NCI-H1417 (cell line): ENCODE measurements at places on chromosomes 7 and 10.
A peak's percentile ranks its signal among the peaks of the same experiment; 100 is the strongest.

- DNase-seq = no peak
Measured at GRCh38 chr10:47367646-47368045, 16.4 kb downstream of the ZNF488 start.

- DNase-seq = no peak
Measured at GRCh38 chr10:128187788-128188185, 61.6 kb upstream of the MKI67 start.

DNA sequence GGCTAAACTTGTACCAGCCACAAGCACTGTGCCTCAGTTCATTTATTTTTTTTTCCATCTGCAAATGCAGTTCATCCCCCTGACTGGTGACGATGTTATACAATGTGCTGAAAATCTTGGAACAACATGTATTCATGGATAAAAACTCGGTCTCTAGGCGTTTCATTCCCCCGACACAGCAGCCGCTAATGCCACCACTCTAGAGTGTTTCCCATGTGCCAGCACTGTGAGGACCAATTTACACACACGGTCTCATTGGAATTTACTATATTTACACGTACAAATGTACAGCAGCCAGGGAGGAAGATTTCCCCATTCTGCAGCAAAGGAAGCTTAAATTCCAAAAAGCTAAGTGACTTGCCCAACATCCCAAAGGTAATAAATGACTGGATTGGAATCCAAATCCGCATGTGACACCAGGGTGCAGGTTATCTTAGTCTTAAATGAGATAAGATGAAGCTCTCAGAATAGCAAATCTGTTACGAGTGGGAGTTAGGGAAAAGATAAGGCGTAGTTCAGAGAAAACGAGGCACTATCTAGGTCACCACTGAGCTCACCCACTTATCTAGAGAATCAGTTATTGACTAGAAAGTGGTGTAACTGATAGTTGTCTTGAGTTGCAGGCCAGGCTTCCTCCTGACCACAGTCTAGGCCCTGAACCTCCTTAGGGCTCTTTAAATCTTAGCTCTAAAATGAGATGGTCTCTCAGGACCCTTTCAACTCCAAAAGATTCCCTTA lies 36.7 kb downstream of the FAM107B start:
- DNase-seq = no peak

- no peak for DNase-seq
Measured at GRCh38 chr7:43456200-43456599, 126.7 kb upstream of the STK17A start.

GRCh38 chr10:106981452-106982075 lies 182.9 kb downstream of the SORCS1 start:
- no peak for DNase-seq

- DNase-seq = no peak
Measured at GRCh38 chr10:99656199-99657064, 2.9 kb upstream of the ENTPD7 start.

DNA sequence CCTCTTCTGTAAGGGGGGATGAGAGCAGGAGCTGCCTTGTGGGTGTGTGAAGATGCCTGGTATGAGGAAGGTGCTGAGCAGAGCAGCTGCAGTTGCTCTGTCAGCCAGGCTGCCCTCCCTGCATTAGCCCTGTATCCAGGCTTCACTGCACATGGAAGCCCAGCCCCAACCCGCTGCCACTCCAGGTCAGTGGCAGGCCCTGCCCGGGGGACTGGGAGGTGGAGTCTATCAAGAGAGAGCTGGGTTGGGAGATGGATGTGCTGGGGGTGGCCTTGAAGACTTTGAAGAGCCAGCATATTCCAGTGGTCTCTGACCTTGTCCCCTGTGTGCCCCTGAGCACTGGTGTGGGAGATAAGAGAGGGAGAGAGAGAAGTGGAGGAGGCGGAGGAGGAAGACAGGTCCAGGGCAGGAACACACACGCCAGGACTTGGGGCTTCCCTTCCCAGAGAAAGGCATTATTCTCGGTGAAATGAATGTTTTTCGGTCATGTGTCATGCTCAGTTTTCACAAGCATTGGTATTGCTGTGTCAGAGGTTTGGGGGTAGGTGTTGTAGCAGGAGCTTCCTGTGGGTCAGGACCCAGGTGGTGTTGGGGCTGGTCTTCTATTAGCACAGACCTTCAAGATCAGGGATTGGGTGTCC lies 2.6 kb downstream of the PPIF start:
- DNase-seq = no peak

- DNase-seq = no peak
Measured at GRCh38 chr10:124143721-124144120, 50.3 kb upstream of the CHST15 start.

DNA sequence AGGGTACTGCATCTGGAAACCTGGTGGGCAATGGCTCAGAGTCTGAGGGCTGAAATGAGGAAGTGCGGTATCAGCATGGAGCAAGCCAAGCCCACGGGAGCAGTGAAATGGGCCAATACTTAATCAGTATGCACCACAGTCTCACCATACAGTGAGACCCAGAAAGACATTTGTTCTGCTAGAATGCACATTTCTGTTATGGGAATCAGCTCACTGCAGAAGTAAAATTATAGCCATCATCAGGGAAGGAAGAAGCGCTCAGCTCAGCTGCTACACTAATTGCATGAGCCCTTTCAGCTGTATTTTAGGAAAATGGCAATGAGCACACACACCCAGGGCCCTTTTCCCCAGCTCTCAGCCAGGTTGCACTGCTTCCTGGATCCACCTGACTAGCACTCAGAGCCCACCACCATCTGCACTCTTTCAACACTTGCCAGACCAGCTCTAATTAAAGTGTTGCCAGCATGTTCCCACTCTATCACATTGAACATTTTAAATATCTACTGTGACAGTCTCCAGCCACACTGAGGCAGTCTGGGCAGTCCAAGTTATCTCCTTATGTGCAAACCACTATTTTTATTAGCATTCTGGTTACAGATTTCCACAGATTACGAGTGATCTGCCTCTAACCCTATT lies 44.2 kb upstream of the PIK3AP1 start:
- DNase-seq = no peak

DNA sequence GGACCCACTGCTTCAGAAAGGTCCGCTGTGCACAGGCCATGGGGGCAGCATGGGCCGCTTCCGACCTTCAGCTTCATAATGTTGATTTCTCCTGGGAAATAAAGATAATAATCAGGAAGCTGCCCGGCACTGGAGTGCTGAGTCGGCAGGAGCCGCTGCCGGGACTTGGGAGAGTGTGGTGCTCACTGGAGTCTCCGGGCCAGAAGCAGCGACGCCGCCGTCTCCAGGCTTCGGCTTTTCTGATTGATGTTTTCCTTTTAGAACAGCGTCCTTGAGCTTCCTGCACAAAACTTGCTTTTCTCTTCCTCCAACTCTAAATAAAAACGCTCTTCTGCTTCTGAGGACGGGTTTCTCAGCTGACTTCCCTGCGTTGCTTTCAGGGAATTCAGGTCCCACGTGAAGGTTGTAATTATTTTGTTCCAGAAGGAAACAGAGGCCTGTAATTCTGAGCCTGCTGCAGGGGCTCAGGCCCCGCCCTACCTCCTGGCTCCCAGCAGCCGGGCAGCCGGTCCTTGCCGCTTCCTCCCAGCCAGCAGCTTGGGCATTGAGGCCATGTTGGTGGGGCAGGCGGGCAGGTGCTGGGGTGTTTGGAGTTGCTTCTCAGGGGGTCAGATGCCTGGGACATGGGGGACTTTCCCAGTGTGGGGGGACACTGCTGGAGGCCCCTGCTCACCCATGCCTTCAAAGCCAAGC lies 14.7 kb downstream of the PWWP2B start:
- peak; percentile 71 for DNase-seq

GRCh38 chr7:107843184-107843583 lies 40.2 kb upstream of the SLC26A3 start:
- no peak for DNase-seq

GRCh38 chr10:117626228-117626627 lies 83.7 kb downstream of the EMX2 start:
- DNase-seq = no peak

GRCh38 chr10:77179015-77179695 lies 458.5 kb downstream of the KCNMA1 start:
- DNase-seq = no peak

DNA sequence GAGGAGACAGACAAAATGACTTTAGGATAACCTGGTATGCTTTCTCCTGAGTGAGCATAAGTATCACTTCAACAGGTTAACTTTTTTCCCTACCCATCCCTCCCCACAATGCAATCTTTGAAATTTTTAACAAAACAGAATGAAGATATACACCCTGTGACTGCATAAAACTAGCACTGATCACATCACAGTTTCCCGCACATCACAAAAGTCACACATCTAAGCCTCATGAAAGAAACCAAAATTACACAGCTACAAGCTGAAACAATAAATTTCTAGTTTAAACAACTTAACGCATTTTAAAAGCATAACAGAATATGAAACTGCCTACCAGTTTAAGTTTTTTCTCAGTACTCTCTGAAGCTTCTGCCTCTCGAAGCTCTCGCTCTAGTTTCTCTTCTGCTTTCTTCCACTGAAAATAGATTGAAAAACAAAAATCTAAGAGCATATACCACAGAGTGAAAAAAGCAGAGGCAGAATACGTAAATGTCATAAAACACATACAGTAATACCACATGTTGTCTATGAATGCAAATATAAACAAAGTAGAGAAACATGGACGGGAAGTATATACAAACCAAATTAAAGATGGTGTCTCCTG lies 18.1 kb downstream of the NOC3L start:
- no peak for DNase-seq

GRCh38 chr10:70856454-70856853 lies 31.9 kb downstream of the PCBD1 start:
- no peak for DNase-seq

DNA sequence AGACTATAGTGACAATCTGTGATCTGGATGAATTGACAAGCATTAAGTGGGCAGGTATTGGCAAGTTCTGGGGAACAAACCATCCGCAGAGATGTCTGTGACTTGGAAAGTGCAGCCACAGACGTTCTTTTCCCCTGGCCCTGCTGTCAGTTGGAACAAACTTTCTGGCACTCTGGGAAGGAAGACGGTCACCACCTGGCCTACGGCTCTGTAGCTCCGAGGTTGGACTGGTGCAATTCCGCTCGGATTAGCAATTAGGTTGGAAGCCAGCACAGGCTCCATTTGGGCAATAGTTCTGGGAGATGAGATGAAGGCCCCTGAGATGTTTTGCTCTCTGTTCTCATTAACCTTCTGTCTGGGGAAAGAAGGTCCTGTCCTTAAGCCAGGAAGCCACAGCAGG lies 437.5 kb downstream of the CALN1 start:
- DNase-seq = no peak

- no peak for DNase-seq
Measured at GRCh38 chr10:34701194-34701593, 113.9 kb downstream of the PARD3 start.

DNA sequence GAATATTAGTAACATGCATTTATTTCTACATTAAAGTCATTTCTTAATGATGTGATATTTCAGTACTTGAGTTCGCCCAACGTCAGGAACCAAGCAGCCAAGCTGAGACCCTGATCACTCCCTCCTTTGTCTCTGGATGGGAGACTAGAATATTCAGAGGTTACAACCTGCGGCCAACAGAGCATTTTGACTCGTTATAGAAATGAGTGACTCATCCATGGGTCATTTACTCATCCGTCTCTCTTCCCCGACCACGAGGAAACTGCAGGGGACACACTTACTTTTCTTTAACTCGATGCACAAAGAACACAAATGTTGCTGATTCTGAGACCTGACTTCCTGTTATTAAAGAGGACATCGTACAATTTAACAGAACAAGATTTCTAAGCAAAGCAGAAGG lies 343.3 kb downstream of the FRMD4A start:
- peak; percentile 67 for DNase-seq

DNA sequence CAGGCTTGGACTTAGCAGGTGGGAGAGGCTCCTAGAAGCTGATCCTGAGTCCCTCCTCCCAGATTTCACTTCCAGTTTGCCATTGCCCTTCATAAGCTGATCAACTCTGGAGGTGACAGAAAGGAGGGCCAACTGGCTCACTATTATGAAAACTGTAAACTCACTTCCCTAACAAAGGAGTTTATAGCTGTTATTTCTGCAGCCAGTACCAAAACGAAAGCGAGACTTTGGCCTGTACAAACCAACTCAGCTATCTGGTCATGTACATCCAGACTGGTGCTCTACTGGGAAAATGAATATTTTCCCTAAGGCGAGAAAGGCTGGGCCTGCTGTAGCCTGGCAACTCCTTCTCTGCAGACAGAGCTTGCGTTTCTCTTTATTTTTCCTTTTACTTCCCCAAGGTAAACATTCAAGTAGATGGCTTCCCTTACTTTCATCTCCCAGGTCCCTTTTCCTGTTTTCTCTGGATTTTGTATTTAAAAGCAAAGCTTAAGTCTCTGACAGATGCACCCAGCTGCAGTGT lies 54.7 kb downstream of the GALNT17 start:
- no peak for DNase-seq

GRCh38 chr10:68367121-68367520 lies 34.4 kb upstream of the PBLD start:
- no peak for DNase-seq

GRCh38 chr7:3011211-3011852 lies 32.3 kb downstream of the CARD11 start:
- DNase-seq = no peak

DNA sequence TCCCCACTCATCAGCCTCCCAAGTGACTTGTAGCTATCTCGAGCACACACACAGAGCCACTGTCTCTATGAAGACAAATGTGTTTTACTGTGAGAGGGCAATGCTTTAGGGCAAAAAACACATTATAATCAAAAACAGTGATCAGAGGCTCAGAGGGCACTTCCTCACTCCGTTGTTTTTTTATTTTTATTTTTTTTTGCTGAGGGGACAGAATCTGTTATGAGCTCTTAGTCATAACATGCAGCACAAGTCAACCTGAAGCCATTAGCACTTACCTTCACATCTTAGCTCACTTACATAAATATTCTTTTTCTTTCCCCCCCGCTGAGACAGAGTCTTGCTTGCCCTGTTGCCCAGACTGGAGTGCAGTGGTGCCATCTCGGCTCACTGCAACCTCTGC lies 157.7 kb downstream of the CALN1 start:
- no peak for DNase-seq

DNA sequence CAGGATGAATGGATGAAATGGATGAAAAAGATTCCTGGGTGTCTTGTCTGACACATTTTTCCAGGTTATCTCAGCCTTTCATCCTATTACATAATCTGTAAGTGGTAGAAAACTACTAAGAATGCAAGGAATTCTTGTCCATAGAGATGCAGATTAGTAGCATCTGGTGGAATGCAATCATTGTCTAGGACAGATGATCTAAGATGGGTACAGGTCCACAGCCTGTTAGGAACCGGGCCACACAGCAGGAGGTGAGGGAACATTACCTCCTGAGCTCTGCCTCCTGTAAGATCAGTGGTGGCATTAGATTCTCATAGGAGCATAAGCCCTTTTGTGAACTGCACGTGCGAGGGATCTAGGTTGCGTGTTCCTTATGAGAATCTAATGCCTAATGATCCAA lies 225.0 kb downstream of the CALN1 start:
- DNase-seq = no peak

- no peak for DNase-seq
Measured at GRCh38 chr10:90269699-90270098, 568.3 kb downstream of the KIF20B start.

GRCh38 chr7:96621932-96622331 lies 87.7 kb downstream of the SEM1 start:
- DNase-seq = no peak

DNA sequence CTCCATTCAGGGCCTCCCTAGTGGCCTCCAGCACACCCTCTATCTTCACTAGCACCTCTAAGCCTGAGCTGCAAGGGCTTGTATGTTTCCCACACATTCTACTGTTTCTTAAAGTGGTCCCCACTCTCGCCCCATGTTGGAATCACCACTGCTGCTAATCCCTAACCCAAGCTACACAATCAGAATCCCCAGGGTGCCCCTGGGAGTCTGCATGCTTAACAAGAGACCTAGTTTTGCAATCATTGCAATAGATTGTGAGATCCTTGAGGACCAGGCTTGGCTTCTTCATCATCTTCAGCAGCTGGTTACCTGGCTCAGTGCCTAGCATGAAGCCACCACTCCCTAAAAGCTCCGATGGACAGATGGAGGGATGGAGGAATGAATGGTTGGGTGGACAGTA lies 113.9 kb downstream of the MYOF start:
- no peak for DNase-seq
